ENCODE measurements at places on chromosomes 3 and 15.

DNA sequence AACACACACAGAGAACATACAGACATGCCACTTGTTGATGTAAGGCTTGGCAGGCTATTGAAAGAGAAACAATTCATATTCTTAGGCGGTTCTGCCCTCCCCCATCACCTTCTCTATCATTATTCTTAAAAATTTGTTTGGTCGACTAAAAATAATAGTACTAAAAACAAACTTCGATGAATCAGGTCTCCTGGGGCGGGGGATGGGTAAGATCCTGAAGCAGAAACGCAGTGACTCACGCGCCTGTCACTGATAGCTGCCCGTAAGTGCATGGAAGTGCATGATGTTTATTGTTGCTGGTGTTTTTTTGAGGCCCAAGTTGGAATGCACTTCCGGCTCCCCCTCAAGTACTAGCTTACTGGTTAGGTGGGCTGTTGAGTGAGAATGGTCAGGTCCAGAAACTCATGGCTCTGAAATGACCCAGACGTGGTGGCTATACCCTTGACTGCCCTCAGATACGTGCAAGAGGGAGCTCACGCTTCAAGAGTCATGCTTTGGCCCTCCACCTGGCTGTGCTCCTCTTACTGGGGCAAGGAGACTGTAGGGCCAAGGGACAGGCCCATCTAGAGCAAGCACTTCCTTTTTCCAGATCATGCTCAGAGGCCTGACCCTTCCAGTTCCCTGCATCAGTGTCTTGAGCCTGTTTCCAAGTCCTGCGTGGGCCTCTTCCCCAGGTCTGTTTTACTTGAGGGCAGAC, 10.9 kb downstream of the SMAD3 start:
- no peak for DNase-seq

DNA sequence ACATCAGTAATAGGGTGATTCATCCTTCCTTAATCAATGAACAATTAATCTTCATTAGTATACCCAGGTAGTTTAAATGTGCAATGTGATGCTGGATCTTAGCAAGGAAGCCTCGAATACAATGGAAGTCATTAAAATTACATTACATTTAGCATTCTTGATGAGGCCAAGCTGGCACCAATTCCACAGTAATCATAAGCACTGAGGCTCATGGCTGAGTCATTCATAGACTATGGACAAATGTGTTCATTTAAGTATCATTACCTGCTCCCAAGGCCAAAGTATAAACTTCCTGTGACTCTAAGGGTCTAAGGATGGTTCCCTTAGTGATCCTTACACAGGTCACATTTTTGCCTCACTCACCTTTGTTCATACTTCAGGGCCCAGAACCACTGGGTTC, 266.4 kb upstream of the CDIN1 start:
- DNase-seq, result no peak

GRCh38 chr3:186254676-186255650, 107.1 kb downstream of the DGKG start:
- DNase-seq, result no peak

DNA sequence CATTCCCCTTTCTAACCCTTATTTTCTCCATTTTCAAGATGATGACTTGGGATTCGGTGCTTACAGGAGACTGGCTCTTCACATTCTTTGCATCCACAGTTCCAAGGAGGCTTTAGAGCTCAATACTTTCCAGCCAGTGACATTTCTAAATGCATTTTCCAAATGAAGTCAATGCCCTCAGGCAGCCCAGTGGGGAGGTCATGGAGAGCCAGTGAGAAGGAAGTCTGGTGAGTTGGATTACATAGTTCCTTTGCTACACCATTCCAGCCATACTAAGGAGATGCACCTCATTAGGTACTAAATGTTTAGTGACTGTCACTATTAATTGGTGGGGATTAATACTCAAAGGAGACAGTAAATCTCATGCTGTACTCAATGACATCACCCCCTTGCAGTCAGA, 248.1 kb downstream of the LRRN1 start:
- no peak for DNase-seq

DNA sequence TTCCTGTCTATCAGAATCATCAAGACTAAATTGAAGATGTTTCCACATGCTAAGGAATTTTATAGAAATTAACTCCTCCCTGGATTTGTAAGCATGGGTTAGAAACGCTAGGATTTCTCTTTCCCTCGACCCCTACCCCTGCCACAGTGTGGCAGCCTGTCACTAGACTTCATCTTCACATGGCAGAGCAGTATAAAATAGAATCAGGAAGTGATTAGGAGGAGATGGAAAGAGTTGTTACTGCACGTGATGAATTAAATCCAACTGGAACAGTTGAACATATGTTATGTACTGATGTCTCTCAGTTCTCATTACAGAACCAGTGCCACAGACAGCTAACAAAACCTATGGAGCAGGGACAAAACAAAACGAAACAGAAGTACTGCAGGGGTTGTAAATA, 130.0 kb upstream of the BNIP2 start:
- no peak for DNase-seq

DNA sequence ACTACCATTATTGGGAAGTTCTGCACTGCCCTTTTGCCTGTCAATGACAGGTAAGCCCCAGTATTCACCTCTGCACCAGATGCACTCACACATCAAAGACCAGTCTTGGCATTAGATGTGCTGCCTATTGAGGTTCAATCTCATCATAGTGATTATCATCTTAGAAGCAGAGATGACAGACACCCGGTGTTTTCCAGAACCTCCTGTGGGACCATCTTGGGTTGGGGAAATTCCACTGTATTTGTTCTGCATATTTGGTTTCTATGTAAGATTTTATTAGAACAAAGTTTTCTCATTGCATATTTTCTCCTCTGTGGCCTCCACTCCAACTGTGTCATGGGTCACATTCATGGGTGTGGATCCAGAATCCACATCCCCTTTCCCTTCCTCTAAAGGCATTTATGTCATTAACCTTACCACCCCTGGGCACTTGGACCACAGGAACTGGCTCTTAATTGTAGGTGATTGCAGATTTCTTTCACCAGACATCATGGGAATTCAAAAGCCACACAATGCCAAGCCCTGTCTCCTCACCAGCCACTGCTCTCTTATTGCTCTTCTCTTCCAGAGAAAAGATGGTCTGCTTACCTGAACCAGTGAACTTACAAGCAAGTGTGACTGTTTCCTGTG, 31.2 kb downstream of the PLA1A start:
- DNase-seq, result no peak

DNA sequence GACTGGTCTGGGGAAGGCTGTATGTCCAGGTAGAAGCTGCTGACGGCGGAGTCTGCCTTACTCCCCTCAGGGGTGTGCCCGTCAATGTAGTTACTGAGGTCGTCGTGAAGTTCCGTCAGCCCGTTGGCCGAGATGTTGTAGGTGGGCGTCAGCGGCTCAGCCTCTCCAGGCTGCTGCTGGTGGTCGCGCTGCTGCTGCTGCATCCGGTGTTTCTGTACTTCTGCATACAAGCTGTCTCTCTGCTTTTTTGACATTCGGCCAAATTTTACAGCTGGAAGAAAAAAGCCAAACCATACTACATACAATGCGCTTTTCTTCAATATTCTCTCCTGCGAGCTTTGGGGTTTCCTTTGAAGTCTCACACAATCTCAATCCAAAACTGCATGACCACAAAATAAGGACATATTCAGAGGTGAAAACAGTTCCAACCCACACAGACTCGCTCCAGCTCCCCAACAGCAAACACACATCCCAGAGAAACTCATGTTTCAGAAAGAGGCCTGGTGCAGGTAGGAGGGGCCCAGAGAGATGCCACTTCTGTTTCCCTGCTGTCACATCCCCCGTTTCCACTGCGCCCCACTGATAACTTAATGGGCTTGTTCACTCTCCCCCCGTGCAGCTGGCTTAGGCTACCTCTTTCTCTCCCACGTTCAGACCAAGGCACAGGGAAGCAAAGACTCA, 32.5 kb upstream of the ICE2 start:
- no peak for DNase-seq

DNA sequence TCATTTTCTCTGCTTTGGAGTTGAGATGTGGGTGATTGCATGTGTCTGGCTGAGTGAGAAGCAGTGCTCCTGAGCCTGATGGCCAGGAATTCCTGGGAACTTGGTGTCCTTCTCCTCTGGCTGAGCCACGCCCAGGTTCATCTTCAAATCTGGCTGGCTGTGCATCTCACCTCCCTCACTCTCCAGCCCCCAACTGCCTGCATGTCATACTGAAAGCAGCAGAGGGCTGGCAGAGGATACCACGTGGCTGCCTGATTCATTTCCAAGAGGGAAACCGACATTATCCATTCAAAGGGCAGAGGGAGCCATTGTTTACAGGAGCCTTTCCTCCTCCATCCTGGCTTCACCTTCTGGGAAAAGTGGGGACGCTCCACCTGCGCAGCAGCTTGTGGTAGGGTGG, 57.4 kb downstream of the ABHD5 start:
- no peak for DNase-seq

- no peak for DNase-seq
Observed at GRCh38 chr3:80099559-80100066, 331.8 kb upstream of the ROBO1 start.

DNA sequence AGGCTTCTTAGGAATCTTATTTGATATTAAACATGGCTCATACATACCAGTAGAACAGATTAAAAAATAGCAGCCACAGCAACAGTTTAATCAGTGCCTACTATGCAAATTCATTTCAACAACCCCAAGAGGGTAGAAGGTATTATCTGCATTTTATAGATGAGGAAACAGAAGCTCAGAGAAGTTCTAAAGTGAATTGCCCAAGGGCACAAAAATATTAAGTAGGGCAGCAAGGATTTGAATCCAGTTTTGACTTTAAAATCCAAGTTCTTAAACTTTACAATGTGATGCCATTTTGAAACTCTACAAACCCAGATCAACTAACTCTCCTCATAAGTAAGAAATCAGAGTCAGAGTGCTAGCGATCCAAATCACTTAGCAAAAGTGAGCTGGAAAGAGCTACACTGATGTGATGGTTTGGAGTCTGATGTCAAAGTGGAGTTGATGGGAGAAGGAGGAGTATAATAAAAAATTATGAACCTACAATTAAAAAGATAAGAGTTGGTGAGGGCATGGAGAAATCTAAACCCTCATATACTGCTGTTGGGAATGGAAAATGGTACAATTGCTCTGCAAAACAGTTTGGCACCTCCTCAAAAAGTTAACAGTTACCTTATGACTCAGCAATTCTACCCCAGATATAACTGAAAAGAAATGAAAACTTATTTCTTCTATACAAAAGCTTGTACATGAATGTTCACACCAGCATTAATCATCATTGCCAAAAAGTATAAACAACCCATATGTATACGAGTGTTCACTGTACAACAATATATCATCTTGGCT, 51.0 kb upstream of the PLXND1 start:
- DNase-seq, result no peak

DNA sequence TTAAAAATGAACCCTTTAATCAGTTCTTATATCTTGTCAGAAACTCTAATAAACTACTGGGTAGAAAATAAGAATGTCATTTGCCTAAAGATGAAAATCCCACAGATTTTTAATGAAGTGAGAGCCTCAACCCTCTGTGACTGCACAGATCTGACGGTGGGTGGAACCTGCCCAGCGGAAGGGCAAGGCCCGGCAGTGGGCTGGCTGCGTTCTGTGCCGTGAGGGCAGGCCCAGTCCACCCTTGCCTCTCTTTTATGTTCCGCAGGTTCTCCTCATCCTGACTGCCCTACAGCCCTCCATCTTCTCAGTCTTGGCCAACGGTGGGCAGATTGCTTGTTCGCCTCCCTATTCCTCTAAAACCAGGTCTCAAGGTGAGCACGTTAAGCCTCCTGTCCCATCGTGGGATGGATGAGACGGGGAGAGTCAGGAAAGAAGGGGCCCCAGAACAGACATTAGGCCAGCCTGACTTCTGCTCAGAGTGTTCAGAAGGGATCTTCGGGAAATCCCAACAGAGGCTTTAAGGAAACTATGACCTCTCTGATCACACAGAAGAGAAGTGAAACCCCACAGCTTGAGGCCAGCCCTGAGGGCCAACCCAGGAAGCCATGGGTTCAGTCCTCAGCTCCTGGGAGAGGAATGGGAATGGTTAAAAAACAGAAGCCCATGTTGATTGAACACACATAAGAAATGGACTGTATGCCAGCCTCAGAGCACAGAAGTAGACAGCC, 16.0 kb downstream of the SLC51A start:
- DNase-seq, result no peak

Measured in neural crest cell (in vitro differentiated cells).